ENCODE measurements at places on chromosomes 6 and 20.

DNA sequence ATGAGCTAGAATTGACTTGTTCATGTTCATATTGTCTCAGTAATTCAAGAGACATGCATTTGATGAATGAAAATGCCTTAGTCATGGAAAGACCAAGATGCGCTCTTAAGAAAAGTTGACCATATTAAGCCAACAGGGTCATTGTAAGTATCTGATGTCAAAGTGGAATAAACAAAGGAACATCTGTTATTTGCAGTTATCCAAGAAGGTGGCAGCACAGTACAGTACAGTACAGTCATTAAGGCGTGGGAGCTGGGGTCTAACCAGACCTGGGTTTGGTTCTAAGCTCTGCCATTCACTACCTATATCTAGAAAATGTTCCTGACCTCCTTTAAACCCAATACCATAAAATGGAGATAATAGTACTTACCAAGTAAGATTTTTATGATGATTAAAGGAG is 178.1 kb downstream of the BACH2 start:
- no peak for DNase-seq

GRCh38 chr20:4064144-4064909 is 49.0 kb upstream of the RNF24 start:
- no peak for DNase-seq

- no peak for DNase-seq
Measured at GRCh38 chr20:62165762-62166399, 16.9 kb upstream of the MTG2 start.

DNA sequence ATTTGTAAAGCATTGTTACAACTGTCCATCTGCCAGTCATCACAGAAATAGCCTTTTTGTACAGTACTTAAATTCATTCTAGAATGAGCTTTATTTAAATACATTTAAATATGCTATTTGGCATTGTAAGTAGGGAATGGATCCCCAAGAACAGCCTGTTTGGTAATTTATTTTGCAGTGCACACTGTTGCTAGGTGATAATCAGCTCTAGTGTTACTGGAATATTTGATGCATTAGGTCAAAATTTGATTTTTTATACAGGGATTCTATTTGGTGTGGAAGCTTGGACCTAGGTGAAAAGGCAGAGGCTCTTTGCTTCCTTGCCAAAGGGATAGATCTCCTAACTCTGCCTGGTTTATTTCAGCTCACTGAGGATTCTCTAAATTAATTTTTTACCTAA is 593.7 kb downstream of the EPM2A start:
- DNase-seq, result no peak

DNA sequence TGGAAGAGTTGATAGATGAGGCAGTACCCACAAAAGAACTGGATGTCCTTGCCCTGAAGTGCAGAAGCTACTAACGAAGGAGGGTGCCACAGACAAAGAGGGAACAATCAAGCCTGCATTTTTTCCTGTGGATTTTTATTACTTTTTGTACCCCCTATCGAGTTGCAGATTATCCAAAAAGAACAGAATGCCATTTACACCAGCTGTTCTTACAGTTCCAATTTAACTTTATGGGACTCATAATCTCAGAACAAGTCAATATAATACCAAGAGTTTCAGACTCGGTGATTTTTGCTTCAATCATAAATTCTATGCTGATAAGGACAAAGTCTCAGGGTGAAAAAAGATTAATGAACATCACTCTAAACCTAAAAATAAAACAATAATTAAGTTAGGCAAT is 4.0 kb upstream of the CNKSR3 start:
- DNase-seq, result no peak

GRCh38 chr6:170099387-170099786 is 191.5 kb downstream of the DLL1 start:
- DNase-seq, result no peak

GRCh38 chr6:27667016-27667656 is 194.2 kb upstream of the ZNF184 start:
- no peak for DNase-seq

- no peak for DNase-seq
Measured at GRCh38 chr6:79193971-79194370, 40.5 kb downstream of the HMGN3 start.

- DNase-seq, result no peak
Measured at GRCh38 chr20:29740951-29741593, 1516.4 kb upstream of the DEFB115 start.

DNA sequence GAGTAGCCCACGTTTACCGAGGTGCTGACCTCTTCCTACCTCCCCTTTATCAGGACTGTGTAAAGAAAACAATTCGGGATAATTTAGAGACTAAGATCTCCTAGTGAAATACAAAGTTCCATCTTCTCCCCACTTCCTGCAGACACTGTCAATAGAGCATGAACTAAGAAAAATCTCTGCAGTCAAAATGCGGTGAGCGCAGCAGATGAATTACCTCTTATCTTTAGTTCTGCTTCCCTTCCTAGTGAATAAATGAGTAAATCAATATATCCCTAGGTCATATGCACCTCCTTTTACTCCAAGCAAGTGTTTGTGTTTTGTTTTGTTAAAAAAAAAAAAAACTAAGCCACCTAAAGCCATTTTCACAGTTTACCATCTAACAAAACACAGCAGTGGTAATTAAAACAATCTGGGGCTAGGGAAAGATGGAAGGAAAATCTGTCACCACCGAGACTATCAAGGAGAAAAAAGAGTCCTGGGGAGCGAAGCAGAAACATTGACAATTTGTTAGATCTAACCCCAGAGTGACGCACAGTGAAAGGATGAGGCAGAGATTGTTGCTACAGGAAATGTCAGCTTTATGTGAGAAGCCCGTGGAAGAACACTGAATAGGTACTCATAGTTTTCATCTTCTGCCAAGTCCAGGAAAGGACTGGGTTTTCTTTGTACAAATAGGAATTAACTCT is 159.4 kb upstream of the SPTLC3 start:
- no peak for DNase-seq

DNA sequence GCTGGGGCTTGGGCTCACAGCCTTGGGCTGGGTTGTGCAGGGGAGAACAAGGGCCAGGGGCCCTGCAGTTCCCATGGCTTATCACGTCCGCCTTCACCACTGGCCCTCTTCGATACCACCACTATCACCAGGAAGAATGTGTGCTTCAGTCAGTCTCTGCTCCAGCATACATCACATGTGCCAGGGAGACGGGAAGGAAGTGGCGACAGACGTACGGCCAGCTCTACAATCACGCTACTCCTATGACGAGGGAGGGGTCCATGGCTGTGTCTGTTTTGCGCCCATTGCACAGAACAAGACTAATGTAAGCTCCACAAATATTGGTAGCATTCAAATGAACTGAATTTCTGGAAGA is 72.1 kb downstream of the TRAM2 start:
- DNase-seq, result no peak

DNA sequence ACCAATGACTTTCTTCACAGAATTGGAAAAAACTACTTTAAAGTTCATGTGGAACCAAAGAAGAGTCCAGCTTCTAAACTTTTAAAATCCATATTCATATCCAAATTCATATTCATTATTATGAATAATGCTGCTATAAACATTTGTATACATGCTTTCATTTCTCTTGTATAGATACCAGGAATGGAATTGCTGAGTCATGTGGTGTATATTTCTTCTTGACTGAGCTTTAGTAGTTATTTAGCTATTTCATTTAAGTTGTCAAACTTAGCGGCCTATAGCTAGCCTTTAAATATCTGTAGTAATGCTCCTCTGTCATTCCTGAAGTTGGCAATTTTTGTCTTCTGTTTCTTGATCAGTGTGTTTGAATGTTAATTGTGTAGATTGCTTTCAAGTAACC is 19.8 kb upstream of the SMIM28 start:
- no peak for DNase-seq

- DNase-seq, result no peak
Measured at GRCh38 chr6:122114717-122115116, 284.7 kb upstream of the HSF2 start.

DNA sequence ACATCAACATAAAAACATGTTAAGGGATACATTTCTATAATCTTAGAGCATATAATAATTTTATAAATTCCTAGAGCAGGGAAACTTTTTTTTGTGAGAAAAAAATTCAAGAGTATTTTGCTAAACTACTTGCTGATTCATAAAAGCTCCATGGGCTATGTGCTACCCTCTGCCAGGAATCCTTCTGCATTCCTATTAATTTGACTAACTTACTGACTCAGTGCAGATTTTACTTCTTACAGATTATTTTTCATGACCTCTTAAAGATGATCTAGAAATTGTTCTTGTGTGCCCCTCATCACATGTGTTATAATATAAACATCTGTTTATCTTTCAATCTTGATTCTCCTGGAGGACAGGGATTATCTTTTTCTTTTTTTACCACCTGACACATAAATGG is 5.7 kb downstream of the VTA1 start:
- no peak for DNase-seq

DNA sequence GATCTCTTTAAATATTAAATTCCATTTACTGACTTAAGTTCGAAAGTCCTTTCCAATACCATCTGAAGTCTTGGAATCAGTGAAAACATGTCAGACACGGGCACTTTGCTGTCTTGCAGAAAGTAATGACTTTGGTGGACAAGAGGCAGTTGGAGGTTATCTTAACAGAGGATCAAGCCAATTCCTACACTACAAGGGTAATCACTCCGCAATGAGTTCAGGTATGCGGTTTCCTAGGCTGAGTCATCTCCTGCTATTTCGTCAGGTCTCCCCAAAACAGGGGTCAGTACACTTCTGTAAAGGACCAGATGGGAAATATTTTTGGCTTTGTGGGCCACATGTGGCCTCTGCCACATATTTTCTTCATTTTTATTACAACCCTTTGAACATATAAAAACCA is 656.6 kb downstream of the KIF16B start:
- no peak for DNase-seq

GRCh38 chr6:13438126-13438525 is 49.3 kb downstream of the GFOD1 start:
- DNase-seq, result no peak

- no peak for DNase-seq
Measured at GRCh38 chr20:37455659-37456058, 65.4 kb upstream of the NNAT start.

DNA sequence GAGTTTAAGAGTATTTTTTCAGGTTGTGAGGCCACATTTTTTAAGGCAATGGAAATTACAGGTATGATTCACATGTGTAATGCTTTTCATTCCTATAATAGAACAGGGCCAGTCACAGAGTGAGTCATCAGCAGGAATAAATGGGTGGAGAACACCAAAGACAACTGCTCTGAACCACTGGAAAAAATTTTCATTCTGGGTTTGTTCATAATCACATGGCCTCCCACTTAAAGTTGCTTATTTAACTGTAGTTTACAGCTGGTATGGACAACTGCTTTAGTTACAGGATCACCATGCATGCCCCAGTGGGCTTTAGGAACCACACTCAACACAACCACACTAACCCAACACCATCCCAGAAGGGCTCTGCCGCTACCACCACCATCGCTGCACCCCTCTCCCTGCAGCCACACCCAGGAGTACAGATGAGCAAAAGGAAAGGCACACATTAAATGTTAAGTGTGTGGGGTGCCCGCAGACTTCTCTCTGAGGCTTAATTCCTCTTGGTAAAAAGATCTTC is 107.0 kb upstream of the DST start:
- DNase-seq, result no peak

GRCh38 chr20:10558635-10559187 is 115.1 kb downstream of the JAG1 start:
- peak; percentile 4 for DNase-seq

GRCh38 chr6:43695967-43696291 is 8.3 kb upstream of the MRPS18A start:
- DNase-seq, result no peak

GRCh38 chr6:68689910-68690309 is 54.8 kb downstream of the ADGRB3 start:
- DNase-seq, result no peak

DNA sequence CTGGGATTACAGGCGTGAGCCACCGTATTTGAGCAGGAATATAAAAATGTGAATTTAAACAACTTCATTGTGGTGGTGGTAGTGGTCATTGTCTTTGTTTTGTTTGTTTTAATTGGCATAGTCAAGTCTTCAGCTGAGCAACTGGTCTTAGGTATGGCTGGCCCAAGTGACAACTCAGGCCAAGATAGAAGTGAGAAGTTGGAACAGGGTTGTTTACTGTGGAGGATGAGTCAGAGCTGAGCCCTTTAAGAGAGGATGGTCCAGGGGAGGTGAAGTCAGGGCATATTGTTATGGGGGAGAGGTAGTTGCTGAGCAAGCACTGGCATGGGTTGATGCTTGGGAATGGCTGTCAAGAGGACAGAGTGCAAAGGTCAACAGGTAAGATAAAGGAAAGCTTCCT is 308.2 kb downstream of the FARS2 start:
- DNase-seq, result no peak

- DNase-seq, result no peak
Measured at GRCh38 chr20:15564981-15565380, 1008.3 kb downstream of the KIF16B start.

DNA sequence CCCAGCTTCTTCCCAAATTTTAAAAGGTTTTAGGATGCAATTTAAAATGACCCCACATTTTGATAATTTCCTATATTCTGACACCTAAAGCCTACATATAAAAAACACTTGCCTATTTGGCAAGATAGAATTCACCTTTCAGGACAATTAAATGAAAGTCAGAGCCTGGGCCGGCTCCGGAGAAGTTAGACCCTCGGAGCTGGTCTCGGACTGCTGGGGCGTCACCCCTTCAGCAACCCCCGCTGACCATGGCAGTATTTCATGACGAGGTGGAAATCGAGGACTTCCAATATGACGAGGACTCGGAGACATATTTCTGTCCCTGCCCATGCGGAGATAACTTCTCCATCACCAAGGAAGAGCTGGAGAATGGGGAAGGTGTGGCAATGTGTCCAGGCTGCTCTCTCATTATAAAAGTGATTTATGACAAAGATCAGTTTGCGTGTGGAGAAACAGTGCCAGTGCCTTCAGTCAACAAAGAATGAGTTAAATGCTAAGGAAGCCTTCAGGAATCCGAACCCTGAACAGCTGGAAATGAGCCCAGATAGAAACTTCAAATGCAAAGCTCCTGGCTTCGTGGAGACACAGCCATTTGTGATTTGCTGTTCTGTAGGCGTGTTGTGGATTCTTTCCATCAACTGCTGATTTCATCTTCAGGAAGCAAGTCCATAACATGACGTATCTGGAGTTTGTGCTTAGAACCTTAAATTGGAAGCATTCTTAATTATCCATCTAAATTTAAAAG is 16.0 kb downstream of the TCFL5 start:
- no peak for DNase-seq

DNA sequence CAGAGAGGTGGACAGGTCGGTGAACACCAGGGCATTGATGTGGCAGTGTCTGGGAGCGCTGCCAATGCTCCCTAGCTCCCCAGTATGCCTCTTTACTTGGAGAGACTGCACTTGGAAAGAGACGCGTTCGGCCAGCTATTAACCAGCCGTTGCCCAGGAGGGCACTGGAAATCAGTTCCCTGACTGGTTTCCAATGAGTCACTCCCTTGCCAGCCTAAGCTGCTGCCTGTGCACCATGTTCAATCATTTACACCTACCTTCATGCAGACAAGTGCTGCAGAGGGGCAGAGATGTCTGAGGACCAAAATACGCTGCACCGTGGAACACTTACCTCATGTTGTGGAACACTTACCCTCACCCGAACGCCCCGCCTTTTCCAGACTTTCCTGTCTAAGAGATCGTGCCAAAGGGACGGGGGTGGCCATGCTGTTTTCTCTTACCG is 151.6 kb downstream of the SOBP start:
- DNase-seq, result no peak
